ENCODE measurements at places on chromosomes 7 and 10.

DNA sequence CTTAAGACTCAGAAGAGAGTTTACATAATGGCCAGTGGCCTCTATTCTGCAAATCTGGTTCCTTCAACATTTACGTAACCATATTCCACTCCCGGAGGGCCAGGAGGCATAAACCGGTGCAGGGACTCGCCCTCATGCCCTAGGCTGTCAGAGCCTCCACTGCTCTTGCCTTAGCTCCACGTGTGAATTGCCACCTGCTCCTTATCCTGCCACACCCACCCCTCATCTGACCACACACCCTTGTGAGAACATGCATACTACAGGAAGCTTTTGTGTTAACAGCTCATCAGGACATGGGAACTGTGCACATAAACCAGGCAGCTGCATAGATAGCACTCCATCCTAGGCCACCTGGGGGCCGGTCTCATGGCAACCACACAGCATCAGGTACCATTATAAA, 146.7 kb upstream of the PFKP start:
- DNase-seq, result no peak

DNA sequence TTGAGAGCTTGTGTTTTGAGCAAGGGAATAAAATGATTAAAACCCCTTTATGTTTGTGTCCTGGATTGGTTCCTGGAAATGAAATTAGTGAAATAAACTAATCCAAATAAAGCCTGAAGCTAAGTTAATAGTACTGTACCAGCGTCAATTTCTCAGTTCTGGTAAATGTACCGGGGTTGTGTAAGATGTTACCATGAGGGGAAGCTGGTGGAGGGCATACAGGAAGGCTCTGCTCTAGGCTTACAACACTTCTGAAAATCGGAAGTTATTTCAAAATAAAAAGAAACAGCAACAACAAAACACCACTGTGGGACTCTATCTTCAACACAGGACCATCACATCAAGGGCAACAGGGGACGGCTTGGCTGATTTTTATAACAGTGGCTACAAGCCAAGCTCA, 257.0 kb downstream of the CREB5 start:
- peak; percentile 24 for DNase-seq

- DNase-seq, result no peak
Observed at GRCh38 chr7:128954150-128954549, 16.4 kb downstream of the IRF5 start.

GRCh38 chr10:50440489-50440888, 183.3 kb downstream of the SGMS1 start:
- no peak for DNase-seq

Data from hematopoietic multipotent progenitor cell treated with erythropoietin and hydrocortisone succinate and interleukin-3 and kit ligand, for 4 days (in vitro differentiated cells).